ENCODE measurements at places on chromosomes 6 and 20. TPM values are rescaled to one million over a fixed set of nuclear protein-coding genes. Genes with fewer than 3 reads are reported as not detected.

DNA sequence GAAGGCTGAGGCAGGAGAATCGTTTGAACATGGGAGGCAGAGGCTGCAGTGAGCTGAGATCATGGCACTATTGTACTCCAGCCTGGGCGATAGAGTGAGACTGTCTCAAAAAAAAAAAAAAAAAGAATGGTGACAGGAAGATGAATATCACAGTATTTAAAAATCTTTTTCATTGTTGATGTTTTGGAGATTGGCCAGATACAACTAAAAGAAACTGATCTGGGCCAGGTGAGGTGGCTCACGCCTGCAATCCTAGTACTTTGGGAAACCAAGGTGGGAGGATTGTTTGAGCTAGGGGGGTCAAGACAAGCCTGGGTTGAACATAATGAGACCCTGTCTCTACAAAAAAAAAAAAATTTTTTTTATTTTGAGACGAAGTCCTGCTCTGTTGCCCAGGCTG is 52.1 kb downstream of the TRAF3IP2 start:
- H3K27ac ChIP-seq: peak overlapping the region; percentile 89
- H3K4me1 ChIP-seq: peaks cover 34% of the 10 kb centered on the region
- no peaks in the 10 kb centered on the region for H3K27me3 ChIP-seq
- H3K4me3 ChIP-seq: no peak overlapping the region

DNA sequence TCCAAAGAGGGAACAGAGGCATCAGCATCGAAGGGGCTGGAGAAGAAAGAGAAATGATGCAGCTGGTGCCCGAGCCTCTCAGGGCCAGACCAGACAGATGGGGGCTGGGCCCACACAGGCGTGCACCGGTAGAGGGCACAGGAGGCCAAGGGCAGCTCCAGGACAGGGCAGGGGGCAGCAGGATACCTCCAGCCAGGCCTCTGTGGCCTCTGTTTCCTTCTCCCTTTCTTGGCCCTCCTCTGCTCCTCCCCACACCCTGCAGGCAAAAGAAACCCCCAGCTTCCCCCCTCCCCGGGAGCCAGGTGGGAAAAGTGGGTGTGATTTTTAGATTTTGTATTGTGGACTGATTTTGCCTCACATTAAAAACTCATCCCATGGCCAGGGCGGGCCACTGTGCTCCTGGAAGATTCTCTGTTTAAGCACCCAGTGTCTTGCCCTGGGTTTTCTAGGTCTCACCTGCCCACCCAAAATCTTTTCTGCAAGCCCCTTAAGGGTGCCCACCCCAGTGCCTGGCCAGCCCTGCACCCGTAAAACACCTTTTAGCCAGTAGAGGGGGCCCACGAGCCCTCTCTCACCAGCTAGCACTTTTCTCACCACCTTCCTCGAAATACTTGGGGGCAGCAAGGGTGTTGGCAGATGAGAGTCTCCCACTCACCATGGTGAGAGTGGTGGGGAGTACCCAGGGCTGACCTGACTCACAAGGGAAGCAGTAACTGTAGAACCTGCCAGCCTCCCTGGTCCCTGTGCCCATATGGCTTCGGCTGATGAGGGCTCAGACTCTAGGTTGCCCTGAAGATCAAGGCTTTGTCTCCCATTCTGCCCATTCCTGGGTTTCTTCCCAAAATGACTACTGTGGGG is 35.7 kb upstream of the ID1 start:
- no peaks in the 10 kb centered on the region for H3K4me1 ChIP-seq
- DNase-seq: no peak
- peak overlapping the region; percentile 76 for H3K27ac ChIP-seq
- no peak overlapping the region for H3K4me3 ChIP-seq
- H3K27me3 ChIP-seq: no peaks in the 10 kb centered on the region

- no peaks in the 10 kb centered on the region for H3K36me3 ChIP-seq
- H3K4me1 ChIP-seq: no peaks in the 10 kb centered on the region
- no peak overlapping the region for H3K4me3 ChIP-seq
- DNase-seq: no peak
These were observed 94.7 kb downstream of the TMEM242 start for GRCh38 chr6:157228426-157229131.

GRCh38 chr6:49787176-49787575 is at the start of gene PGK2:
Gene PGK2, minus strand, starts transcription at chr6:49787285. Its CDS starts 98 bp downstream, at chr6:49787187.
- no peaks in the 10 kb centered on the region for H3K4me1 ChIP-seq
- DNase-seq: no peak
- no peak within 1 kb of the TSS for H3K27ac ChIP-seq

MYB gene
- total RNA-seq: 37.0 TPM

TFAP2A gene
- 25.2 TPM for total RNA-seq

C20orf144 gene
- 0.16 TPM for total RNA-seq

- no peaks in the 10 kb centered on the region for H3K4me1 ChIP-seq
- no peak overlapping the region for H3K27ac ChIP-seq
- H3K27me3 ChIP-seq: no peaks in the 10 kb centered on the region
- H3K36me3 ChIP-seq: no peaks in the 10 kb centered on the region
- no peak for DNase-seq
These were observed 84.9 kb downstream of the CDC5L start for GRCh38 chr6:44472250-44472945.

GRCh38 chr20:59747671-59748515 is 143.6 kb downstream of the PHACTR3 start:
- no peaks in the 10 kb centered on the region for H3K4me1 ChIP-seq
- H3K27ac ChIP-seq: peak overlapping the region; percentile 58
- H3K4me3 ChIP-seq: no peak overlapping the region
- DNase-seq: no peak
- no peaks in the 10 kb centered on the region for H3K36me3 ChIP-seq

TBXT gene
- total RNA-seq: not detected

DNA sequence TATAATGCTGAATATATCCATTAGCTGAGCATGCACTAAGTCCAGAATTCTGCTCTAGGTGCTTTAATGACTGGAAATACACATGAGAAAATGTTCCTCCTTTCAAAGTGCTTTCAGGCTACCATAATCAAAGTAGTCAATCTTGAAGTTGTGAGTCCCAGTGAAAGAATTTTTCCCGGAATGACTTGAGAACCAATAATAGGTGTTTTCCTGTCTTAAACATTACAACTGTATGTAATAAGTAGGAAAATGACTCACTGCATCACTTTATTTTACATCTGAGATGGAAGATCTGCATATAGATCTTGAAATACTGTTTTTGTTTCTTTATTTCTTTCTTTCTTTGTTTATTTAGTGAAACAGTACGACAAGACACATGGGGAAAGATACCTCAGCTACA is 437.4 kb upstream of the JAG1 start:
- no peak for DNase-seq
- no peak overlapping the region for H3K4me3 ChIP-seq
- no peaks in the 10 kb centered on the region for H3K27me3 ChIP-seq
- H3K4me1 ChIP-seq: no peaks in the 10 kb centered on the region

DNA sequence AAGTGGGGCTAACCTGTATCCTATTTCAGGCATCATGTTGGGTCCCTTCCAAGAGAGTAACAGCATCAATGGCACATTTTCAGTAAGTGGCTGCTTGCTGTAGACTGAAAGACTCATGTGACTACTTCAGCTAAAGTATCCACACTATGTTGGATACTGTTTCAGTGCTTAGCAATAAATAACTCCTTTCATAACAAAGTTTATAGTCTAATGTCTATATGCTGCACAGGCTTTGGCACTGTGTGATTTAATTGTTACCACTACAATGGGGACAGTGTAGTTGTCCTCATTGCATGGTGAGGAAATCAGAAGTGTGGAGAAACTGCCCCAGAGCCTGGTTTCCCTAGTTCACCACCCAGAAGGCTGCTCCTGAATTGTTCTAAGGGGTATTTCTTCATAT is 318.0 kb upstream of the PTCHD4 start:
- H3K36me3 ChIP-seq: no peaks in the 10 kb centered on the region
- no peaks in the 10 kb centered on the region for H3K27me3 ChIP-seq
- no peak overlapping the region for H3K4me3 ChIP-seq
- DNase-seq: no peak
- H3K27ac ChIP-seq: no peak overlapping the region

GRCh38 chr6:39451831-39452230 is 129.3 kb upstream of the KCNK16 start:
- no peak overlapping the region for H3K4me3 ChIP-seq
- H3K27me3 ChIP-seq: no peaks in the 10 kb centered on the region
- DNase-seq: no peak
- H3K27ac ChIP-seq: no peak overlapping the region

DNA sequence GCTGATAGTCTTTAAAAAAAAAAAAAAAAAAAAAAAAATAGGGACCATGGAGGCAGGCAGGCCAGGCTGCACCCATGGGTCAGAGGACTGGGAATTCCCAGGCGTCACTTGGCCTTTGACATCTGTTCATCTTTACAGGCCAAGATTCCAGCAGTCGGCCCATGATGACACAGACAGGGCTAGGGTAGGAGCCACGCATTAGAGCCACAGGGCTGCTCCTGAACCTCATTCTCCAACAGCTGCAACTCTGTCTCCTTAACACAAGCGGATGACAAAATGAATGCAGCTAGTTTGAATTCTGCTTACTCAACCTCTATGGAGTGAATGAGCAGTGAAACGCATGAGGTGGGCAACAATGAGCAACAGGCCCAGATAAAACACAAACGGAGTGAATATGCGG is 126.4 kb downstream of the LY86 start:
- no peak for DNase-seq
- H3K27ac ChIP-seq: no peak overlapping the region
- H3K4me3 ChIP-seq: no peak overlapping the region
- H3K27me3 ChIP-seq: no peaks in the 10 kb centered on the region

DNA sequence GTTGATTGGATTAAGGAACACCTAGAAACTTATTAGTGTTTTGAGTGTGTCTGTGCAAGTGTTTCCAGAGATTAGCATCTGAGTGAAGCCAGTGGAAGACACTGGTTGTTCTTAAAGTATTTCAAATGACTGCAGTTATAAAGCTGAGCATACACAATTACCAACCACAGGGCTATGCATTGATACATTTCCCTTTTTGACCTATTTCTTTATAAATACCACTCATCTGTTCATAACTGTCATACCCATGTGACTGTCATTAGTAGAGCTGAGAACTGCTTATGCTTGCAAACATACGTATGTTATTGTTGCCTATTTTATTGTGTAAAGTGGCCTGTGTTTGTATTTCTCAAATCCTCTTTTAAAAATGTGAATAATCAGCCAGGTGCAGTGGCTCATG is 15.3 kb upstream of the ZC3H12D start:
- no peak overlapping the region for H3K4me3 ChIP-seq
- no peaks in the 10 kb centered on the region for H3K4me1 ChIP-seq
- H3K36me3 ChIP-seq: no peaks in the 10 kb centered on the region

KCNQ2 gene
- not detected for total RNA-seq

DNA sequence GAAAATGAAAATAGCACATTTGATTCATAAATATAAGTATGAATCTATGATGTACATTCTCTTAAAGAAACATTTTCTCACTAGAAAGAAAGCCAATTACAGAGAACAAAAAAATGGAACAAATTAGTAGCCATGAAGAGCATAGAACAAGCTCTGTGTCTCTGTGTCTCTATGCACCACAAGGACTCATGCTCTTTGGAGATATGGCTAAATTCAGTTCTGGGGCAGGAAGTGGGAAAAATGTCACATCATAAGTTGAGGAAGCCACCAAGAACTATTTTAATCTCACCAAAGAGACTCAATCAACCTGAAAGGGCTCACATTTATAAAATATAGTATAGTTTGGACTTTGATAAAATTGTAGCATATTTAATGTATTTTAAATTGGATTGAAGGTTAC is 1259.8 kb upstream of the GJE1 start:
- H3K27ac ChIP-seq: no peak overlapping the region
- H3K27me3 ChIP-seq: no peaks in the 10 kb centered on the region
- H3K36me3 ChIP-seq: no peaks in the 10 kb centered on the region
- H3K4me3 ChIP-seq: no peak overlapping the region
- DNase-seq: no peak

PRL gene
- total RNA-seq: 0.29 TPM

DNA sequence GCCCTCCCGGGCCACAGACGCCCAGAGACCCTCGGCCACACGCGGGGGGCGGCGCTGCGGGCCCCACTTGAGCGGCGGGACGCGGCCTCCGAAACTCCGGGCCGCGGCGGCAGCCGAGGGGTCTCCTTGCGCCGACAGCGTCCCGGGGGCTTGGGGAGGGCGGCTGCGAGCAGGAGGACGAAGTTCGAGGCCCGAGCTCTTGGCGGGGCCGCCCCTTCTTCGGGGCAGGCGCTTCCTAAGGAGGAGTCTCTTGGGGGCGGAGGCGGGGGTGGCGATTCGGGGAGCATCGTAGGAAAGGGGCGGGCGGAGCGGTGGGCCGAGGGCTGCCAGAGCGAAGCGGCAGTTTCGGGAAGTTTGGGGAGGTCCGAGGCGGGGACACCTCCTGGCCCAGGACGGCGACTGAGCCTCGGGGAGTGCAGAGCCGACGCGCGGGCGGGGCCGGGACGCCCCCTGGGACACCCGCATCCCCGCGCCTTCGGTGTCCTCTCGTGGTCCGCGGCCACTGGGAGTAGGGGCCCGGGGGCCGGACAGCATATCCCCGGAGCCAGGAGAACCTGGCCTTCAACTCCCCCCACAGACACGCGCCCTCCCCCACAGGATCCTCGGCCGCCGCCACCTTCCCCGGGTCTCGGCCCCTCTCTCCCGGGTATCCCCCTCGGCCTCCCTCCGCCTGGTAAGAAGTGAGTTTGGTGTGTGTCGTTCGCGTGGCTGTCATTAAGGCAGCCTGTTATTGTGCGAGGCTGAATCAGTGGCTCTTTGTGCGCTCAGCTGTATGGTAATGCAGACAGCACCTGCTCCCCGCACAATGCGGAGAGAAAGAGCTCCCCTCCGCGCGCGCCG is 613 bp upstream of the DLL1 start:
- DNase-seq: peak; percentile 68
- H3K4me1 ChIP-seq: peaks cover 14% of the 10 kb centered on the region
- peak overlapping the region; percentile 77 for H3K4me3 ChIP-seq
- H3K27me3 ChIP-seq: peaks cover 21% of the 10 kb centered on the region

EYS gene
- total RNA-seq: not detected

DNA sequence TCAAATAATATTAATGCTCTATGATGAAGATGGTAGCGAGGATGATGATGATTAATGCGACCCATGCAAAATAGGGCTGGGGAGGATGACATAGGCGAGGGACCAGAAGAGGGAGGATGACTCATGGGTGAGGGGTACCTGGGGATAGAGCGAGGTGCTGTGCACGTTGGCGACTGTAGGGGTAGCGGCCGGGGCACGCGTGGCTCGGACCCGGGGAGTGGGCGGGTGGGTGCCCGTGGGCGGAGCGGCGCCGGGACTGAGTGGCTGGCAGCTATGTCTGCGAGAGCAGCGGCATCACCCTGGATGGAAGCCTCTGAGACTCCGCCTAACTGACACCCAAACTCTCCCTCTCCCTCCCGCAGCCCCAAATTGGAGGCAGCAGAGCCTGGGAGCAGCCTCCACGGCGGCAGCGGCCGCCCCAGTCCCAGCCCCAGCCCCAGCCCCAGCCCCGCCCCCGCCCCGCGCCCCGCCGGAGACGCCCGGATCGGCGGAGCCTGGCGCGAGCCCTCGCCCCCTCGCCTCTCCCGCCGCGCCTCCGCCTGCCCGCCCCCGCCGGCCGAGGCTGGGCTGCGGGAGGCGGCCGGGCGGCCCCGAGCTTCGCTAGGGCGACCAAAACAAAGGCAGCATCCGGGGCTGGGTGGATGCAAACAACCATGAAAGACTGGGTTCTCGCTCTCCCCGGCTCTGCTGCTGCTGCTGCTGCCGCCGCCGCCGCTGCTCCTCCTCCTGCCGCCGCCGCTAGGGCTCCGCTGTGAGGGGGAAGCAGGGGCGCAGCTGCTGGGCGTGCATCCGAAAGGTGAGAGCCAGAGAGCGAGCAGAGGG is at the start of gene RIMS1:
TSS of gene RIMS1 (plus strand) at position 367 of the 822 bp plus-strand sequence. CDS start 474 bp downstream, outside the sequence.
- no peaks in the 10 kb centered on the region for H3K36me3 ChIP-seq
- peak within 1 kb of the TSS; percentile 68 for H3K4me3 ChIP-seq
- H3K27ac ChIP-seq: no peak within 1 kb of the TSS
- H3K4me1 ChIP-seq: no peaks in the 10 kb centered on the region
- H3K27me3 ChIP-seq: peaks cover 31% of the 10 kb centered on the region
- no peak for DNase-seq

- H3K27ac ChIP-seq: no peak overlapping the region
- no peak for DNase-seq
- no peak overlapping the region for H3K4me3 ChIP-seq
- H3K27me3 ChIP-seq: peaks cover 7% of the 10 kb centered on the region
These were observed 59.6 kb downstream of the LINC00237 start for GRCh38 chr20:21046413-21047070.

Data from breast epithelium (tissue), 4 donors.